Activated B cell treated with CpG ODN at 0.5 μM for 24 hours (primary cell): ENCODE measurements at places on chromosomes 1 and 21. TPM values are rescaled to one million over a fixed set of nuclear protein-coding genes. Genes with fewer than 3 reads are reported as not detected.

The SLC22A15 gene
- total RNA-seq: 4.1 and 4.6 TPM in 2 replicates

DNA sequence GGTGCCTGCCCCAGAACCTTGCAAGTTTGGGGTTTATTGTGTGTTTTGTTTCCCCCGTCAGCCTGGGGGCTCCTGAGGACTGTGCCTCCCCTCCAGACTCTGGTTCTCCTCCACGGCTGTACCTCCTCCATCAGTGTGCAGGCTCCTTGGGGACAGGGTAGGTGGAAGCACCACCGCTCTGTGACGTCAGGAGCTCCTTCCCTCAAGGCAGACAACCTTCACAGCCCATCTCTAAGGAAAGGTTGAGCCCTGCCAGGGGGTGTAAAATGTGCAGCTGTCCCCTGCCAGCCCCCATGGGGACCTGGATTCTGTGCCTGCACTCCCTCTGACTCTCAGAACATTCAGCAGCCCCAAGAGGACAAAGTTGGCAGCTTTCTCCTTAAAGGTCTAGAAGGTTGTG lies 465 bp upstream of the HSPB7 start:
- no peaks in the 10 kb centered on the region for H3K36me3 ChIP-seq
- no peak overlapping the region for H3K27ac ChIP-seq
- DNase-seq: no peak

DNA sequence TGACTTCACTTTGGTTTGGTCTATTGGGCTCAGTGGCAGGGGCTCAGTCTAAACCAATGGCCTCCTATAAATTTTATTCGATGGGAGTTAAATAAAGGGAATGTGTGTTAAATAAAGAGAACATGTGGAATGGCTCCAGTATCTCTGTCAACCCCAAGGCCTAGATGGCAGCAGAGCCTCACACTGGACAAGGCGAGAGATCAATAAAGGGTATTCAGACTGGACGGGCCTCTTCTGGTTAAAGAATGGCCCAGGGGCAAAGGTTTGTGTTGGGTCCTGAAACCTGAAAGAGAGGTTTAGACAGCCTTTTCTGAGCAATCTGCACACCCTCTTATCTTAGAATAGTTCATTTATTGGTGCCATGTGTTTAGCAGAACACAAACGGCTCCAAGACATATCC lies 34.7 kb downstream of the SH3BP5L start:
- peaks cover 11% of the 10 kb centered on the region for H3K36me3 ChIP-seq
- H3K4me3 ChIP-seq: no peak overlapping the region
- no peak for DNase-seq
- H3K4me1 ChIP-seq: peaks cover 58% of the 10 kb centered on the region
- H3K27ac ChIP-seq: peak overlapping the region; percentile 93
- H3K27me3 ChIP-seq: no peaks in the 10 kb centered on the region

DNA sequence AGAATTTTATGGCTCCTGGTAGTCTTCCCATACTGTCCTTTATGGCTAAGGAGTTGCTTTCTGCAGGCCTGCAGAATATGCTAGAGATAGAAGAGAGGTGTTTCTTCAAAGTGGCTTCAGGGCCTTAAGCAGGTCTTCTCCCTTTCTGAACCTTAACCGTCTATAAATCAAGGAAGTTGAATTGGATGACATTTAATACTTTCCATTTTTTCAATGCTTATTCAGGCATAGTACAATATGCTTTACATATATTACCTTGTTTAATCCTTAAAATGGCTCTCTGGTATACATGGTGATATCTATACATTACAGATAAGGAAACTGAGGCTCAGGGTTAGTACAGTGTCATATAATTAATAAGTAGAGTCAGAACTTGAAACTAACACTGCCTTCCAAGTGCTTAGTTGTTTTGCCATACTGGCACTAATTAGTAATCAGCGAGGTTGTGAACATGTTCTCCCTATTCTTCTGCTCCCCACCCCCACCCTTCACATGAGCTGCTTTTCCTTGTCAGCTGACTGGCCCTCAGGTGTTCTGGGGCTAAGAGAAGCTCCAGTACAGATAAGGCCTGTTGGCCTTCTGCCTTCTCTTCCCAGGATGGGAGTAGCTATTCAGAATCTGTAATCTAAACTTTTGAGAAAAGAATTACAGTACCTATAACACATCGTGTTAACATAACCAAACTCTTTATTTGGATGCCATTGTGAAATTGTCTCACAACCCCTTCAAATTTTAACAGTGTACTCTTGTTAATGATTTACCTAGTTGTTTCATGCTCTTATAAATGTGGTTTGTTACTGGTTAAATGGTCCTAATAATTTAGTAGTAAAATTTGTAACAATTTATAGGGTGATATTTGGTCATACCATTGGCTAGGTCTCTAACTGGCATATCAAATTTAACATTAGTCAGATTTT lies 13.6 kb downstream of the NFYC start:
- H3K4me3 ChIP-seq: no peak overlapping the region
- no peak overlapping the region for H3K27ac ChIP-seq
- no peak for DNase-seq
- H3K27me3 ChIP-seq: no peaks in the 10 kb centered on the region
- peaks cover 6% of the 10 kb centered on the region for H3K36me3 ChIP-seq
- H3K4me1 ChIP-seq: peaks cover 75% of the 10 kb centered on the region

- H3K4me1 ChIP-seq: peaks cover 57% of the 10 kb centered on the region
- H3K27ac ChIP-seq: peak overlapping the region; percentile 80
- no peak for DNase-seq
- H3K4me3 ChIP-seq: peak overlapping the region; percentile 86
Measured at GRCh38 chr1:26828411-26828991, 2.0 kb downstream of the ZDHHC18 start.

The ACTN2 gene
- total RNA-seq: not detected in 2 replicates

GRCh38 chr1:193841857-193842256 lies 655.4 kb upstream of the B3GALT2 start:
- H3K4me3 ChIP-seq: no peak overlapping the region
- DNase-seq: no peak
- no peaks in the 10 kb centered on the region for H3K27me3 ChIP-seq
- H3K36me3 ChIP-seq: no peaks in the 10 kb centered on the region
- no peaks in the 10 kb centered on the region for H3K4me1 ChIP-seq
- no peak overlapping the region for H3K27ac ChIP-seq

The RGSL1 gene
- not detected in 2 replicates for total RNA-seq

DNA sequence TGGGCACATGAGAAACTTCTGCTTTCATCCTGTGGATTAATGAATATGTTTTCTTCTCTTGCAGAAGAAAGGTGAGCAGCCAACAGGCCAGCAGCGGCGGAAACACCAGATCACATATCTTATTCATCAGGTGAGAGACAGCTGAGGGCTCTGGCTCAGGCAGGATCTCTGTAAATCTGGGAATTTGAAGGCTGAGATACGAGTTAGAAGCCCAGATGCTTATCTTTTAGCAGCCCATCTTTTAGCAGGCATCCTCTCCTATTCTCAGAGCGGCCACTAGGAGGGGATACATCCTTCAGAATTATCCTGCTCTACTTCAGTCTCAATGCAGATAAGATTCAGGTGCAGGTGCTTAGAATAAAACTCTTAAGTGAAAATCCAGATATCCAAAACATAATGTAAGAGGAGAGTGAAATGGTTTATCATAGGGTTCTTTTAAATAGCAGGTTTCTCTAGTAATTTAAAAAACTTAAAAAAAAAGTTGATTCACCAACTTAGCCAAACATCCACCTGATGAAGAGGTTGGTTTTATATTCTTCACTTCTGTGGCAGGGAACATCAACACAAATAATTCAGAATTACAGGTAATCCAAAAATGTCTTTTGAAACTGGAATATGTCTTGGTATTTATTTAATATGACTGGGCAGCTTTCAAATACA lies 19.3 kb downstream of the SH2D2A start:
- no peaks in the 10 kb centered on the region for H3K27me3 ChIP-seq
- no peak for DNase-seq
- peaks cover 89% of the 10 kb centered on the region for H3K36me3 ChIP-seq
- H3K27ac ChIP-seq: no peak overlapping the region

DNA sequence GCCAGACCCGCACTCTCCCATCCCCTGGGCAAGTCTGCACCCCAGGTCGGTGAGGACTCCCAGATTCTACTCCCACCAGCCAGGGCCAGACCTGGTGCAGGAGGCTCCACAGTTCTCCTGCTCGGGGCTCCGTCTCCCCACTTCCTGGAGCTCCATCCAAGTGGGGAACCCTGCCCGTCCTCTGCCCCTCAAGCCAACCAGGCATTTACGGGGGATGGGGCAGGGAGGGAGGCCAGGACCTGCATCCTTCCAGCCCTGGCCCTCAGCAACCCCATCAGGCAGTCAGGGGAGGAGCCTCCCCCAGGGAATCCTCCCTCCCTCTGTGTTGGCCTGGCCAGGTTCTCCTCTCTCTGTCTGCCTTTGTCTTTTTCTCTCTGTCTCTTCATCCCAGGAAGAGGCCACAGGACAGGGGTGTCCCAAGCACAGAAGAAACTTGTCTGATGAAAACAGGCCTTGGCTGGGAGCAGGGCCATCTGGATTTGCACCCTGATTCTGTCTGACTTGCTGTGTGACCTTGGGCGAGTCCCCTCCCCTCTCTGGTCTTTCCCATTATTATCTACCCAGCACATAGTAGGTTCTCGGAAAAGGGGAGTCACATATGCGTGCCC lies 18.5 kb upstream of the EPHA2 start:
- no peaks in the 10 kb centered on the region for H3K36me3 ChIP-seq
- no peak overlapping the region for H3K4me3 ChIP-seq

DNA sequence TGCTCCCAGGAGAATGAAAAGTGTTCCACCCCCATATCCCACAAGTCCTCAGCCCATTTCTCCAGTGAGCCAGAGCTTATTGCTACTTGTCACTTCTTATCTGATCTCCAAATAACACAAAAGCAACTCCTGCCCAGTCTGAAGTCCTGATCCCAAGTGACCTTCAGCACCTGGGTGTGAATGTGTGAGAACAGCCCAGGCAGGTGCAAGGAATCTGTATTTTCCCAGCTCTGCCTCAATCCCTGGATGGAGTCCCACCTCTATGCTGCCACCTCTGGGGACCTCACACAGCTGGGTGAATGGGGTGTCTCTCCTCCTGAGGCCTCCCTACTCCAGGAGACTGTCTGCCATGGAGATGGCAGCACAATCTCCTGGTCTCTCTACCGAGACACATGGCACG lies 402.4 kb upstream of the PROX1 start:
- H3K27me3 ChIP-seq: no peaks in the 10 kb centered on the region
- H3K4me1 ChIP-seq: no peaks in the 10 kb centered on the region
- no peaks in the 10 kb centered on the region for H3K36me3 ChIP-seq
- no peak for DNase-seq
- no peak overlapping the region for H3K27ac ChIP-seq

DNA sequence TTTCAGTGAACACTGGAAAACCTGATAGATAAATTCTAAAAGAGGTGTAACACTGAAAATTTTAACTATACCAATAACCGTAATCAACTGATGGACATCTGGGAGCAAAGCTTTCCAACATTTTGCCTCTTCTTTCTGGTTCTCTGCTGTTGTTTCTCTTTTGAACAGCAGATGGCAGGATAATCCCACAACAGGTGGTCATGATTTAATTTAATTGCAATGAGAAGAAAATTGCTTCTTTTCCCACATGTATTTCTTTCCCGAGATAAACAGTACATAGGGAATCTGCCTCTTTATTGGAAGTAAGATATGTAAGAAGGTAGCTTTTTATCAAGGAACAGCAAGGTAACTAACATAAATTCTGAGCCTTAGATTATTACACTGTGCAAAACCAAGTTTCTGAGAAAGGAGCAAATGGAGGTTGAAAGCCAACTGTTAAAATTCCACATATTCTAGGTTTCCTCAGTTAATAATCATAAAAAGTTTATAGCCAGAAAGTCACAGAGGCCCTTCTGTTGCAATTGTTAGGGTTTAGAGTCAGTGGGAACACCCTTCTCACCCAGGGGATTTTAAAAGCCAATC lies 72.9 kb downstream of the RPS6KA1 start:
- no peak overlapping the region for H3K27ac ChIP-seq
- no peak for DNase-seq
- peaks cover 3% of the 10 kb centered on the region for H3K4me1 ChIP-seq
- no peak overlapping the region for H3K4me3 ChIP-seq

- no peak overlapping the region for H3K27ac ChIP-seq
- H3K4me1 ChIP-seq: no peaks in the 10 kb centered on the region
- no peaks in the 10 kb centered on the region for H3K27me3 ChIP-seq
- no peak overlapping the region for H3K4me3 ChIP-seq
- DNase-seq: no peak
Measured at GRCh38 chr1:239814306-239814881, 277.3 kb upstream of the FMN2 start.
